ENCODE measurements at places on chromosomes 4 and X.

DNA sequence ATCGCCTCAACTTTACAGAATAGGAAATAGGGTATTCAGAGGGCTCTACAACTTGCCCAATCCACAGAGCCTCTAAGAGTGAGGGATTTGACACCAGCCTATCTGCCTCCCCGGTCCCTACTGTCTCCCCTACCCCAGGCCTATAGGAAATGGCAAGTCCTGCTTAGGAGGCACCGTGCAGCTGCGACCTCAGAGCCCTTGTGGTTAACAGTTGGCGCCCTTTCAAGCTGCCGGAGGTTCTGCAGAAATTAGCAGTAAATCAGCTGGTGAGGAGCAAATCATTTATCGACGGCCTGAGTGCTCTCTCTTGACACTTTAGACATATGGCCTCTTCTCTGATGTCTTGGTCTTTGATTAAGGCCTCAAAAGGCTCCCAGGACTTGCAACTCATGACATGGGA is 96.9 kb downstream of the CLNK start:
- no peak for DNase-seq

DNA sequence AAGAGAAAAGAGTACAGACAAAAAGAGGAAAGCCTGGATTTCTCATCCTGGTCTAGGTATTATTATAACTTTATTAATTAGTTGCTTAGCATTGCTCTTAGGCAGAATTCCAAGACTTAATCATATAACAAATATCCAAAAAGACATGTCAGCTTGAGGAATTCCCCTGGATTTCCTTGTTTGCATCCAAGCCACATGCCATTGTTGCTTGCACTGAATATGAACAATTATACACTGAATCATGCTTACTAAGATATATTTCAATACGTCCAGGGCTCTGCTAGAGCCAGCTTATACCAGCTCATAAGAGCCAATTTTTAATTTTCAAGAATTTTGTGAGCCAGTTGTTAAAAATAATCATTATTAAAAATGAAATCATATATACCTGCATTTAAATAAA is 5.5 kb upstream of the TLR10 start:
- DNase-seq: peak; percentile 50

GRCh38 chr4:55604996-55605395 is 13.0 kb upstream of the PDCL2 start:
- DNase-seq: no peak

DNA sequence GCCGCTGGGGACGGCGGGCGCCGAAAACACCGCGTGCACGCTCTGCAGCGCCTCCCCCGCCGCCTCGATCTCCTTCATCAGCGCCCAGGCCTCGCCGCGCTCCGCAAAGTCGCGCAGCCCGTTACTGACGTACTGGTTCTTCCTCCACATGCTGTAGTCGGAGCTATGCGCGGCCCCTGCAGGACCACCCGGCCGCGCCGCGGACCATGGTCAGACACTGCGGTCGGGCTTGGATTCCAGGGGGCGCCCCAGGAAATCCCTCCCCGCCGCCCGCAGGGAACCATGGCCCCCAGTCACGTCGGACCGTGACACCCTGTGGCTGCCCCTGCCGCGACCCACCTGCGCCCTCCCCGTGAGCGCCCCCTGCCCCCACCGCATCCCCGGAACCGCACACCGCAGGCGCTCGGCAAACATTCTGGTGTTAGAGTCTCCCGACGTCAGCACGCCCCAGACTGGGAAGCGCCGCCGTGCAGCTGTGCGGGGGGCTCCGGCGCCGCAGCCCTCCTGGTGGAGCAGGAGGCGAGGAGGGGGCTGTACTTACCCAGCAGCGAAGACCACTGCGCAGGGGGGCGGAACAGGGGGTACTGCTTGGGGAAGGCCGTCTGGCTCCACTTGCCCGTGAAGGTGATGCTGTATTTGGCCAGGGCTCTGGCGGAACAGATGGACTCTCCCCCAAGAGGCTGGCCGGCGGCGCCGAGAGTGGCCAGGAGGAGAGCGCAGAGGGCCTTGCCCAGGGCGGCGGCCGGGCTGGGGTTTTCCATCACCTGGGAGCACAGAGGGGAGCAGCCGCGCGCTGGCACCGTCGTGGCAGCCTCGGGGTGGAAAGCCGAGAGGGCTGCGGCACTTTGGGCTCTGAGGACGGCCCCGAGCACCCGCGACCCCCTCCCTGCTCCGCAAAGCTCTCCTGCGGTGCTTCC is 814 bp downstream of the SPON2 start:
- no peak for DNase-seq

GRCh38 chr4:107801766-107802211 is 22.9 kb upstream of the SGMS2 start:
- DNase-seq: no peak

DNA sequence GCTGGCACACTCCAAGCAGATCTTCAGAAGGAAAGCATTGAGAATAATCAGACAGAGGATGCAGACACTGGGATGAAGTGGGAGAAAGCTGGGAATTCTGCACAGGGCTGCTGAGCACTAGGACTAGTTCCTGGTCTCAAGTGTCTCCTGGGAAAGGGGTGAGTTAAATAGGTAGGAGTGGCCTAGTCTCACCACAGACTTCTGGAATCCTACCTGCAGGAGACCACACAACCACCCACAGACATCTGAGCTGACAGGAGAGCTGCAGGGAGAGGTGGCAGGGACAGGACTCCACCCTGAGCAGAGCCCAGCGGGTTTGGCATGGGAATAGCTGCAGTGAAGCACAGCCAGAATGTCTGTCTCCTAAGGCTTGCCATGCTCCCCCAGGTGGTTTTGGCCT is 95.1 kb upstream of the GALNTL6 start:
- DNase-seq: no peak

DNA sequence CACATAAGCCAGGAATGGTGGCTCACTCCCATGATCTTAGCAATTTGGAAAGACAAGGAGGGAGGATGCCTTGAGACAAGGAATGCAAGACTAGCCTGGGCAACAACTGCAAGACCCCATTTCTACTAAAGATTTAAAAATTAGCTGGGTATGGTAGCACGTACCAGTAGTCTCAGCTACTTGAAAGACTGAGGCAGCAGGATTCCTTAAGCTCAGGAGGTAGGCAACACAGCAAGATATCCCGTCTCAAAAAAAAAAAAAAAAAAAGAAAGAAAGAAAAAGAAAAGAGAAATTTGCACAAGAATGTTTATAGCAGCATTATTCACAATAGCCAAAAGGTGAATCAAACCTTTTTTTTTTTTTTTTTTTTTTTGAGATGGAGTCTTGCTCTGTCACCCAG is 29.7 kb downstream of the PDS5A start:
- no peak for DNase-seq

DNA sequence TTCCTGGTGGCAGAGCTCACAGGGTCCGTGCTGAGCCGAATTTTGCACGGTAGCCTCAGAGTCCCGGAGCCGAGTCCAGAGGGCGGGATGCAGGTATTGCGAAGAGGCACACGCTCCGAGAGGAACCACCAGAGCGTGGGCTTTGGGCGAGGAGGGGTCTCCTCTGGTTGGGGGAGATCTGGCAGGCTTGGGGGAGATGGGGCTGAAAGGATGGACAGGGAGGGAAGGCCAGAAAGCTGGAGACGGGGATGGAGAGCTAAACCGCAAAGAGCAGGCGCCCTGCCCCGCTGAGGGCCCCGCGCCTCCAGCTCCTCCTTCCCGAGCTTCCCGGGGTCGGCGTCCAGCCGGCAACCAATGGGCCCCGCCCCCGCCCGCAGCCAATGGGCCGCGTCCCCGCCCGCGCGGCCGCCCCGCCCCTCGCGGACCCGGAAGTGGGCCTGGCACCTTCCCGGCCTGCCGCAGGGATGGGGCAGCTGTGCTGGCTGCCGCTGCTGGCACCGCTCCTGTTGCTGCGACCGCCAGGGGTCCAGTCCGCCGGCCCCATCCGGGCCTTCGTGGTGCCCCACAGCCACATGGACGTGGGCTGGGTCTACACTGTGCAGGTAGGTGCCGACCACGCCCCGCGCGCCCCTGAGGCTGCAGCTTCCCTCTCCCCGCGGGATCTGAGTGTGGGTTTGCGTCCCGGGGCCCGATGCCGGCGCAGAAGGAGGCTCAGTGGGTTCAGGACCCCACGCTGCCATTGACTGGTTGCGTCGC is at the start of gene MAN2B2:
TSS of gene MAN2B2 (plus strand) at position 443 of the 756 bp plus-strand sequence. CDS start at position 465, 22 bp downstream.
- no peak for DNase-seq

- no peak for DNase-seq
Observed at GRCh38 chrX:3010532-3010931, 4.2 kb downstream of the ARSH start.
